Stimulated activated CD4-positive, alpha-beta T cell treated with anti-CD3 and anti-CD28 coated beads, Interleukin-1b, Interleukin-23, amount 100 ng/mL, for 48 hours (primary cell): ENCODE measurements at places on chromosomes 13 and 19.
A peak's percentile ranks its signal among the peaks of the same experiment; 100 is the strongest.

DNA sequence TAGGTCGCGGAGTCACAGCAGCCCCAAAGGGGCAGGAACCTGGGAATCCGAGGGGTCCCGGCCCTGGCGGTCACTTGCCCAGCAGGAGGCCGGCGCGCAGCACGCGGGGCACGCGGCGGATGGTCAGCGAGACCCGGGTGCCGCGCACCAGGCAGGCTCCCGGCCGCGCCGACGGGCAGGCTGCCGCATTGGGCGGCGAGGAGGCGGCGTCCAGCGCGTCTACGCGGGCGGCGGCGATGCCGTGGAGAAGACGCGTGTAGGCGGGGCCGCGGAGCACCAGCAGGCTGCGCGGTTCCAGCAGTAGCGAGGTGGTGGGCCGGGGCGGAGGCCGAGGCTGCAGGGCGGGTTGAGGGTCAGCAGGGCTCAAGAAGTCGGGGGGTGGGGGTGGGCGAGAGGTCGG is 607 bp upstream of the SYNE4 start:
- peak; percentile 49 for DNase-seq

- no peak for DNase-seq
These were observed 19.6 kb upstream of the NFIC start for GRCh38 chr19:3346677-3347353.

GRCh38 chr13:74191410-74191809 is 57.2 kb upstream of the KLF12 start:
- no peak for DNase-seq

- no peak for DNase-seq
These were observed 251.4 kb downstream of the RGCC start for GRCh38 chr13:41708713-41709112.

DNA sequence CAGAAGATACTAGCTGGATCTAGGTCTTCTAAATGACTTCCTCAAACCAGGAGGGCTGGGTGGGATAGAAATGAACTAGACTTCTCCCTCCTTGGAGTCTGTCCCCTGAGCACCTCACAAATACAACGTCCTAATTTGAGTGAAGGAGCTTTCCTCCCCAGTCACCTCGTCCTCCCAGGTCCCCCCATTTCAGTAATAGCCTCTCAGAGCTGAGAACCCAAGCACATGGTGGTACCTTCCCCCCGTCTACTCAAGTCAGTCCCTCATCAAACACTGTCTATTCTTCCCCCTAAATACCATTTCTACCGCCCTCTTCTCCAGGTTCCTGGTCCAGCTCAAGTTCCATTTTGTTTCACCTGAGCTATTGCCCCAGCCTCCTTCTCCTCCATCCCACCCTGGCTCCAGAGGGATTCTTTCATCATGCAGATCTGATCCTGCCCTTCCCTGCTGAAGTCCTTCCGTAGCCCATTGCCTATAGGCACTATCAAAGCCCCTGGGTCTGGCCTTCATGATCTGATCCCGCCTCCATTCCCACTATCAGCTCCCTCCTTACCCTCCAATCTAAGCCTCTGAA is 5.3 kb upstream of the PRKCG start:
- no peak for DNase-seq

DNA sequence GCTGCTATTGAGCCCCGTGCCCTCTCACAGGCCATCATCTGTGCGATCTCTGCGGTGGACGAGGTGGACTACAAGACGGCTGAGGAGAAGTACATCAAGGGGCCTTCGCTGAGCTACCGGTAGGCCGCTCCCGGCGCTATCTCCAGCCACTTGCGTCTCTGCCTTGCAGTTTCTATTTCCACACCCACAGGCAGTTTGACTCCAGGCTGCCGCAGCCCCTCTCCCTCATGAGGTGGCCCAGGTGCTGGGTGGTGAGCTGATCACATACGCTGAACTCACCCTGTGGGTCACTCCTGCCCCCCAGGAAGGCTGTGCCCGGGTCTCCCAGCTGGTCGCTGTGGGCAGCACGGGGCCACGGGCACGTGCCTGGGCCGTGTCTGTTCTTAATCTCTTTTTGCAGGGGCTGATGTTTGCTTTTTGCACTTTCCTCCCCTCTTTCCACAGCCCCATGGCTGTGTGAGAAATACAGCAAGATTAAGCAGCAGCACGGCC is 10.6 kb upstream of the NDUFS7 start:
- DNase-seq, result no peak

DNA sequence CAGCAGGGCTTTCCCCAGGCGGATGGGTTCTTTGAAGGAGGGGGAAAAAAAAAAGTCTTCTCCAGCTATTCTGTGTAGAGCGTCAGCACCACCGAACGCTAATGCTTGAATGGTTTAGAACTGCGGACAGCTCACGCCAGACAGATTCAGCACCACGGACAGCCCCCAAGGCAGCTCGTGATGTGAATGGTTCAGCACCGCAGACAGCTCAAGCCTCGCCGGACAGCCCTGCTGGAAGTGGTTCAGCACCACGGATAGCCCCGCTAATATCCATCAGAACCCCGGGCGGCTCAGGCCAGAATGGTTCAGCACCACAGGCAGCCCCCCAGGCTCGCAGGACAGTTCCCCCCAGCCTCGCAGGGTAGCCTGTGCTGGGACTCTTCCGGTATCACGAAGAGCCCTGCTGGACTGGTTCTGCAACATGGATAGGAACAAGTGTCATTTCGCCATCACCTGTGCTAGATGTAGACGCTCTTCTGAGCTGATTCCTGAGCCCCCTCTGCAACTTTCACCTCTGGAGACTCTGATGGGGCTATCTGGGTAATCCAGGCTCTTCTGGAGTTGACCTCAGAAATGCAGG is 4.9 kb upstream of the SMIM17 start:
- peak; percentile 25 for DNase-seq

GRCh38 chr19:13334801-13335481 is 171.3 kb downstream of the CACNA1A start:
- DNase-seq, result no peak

DNA sequence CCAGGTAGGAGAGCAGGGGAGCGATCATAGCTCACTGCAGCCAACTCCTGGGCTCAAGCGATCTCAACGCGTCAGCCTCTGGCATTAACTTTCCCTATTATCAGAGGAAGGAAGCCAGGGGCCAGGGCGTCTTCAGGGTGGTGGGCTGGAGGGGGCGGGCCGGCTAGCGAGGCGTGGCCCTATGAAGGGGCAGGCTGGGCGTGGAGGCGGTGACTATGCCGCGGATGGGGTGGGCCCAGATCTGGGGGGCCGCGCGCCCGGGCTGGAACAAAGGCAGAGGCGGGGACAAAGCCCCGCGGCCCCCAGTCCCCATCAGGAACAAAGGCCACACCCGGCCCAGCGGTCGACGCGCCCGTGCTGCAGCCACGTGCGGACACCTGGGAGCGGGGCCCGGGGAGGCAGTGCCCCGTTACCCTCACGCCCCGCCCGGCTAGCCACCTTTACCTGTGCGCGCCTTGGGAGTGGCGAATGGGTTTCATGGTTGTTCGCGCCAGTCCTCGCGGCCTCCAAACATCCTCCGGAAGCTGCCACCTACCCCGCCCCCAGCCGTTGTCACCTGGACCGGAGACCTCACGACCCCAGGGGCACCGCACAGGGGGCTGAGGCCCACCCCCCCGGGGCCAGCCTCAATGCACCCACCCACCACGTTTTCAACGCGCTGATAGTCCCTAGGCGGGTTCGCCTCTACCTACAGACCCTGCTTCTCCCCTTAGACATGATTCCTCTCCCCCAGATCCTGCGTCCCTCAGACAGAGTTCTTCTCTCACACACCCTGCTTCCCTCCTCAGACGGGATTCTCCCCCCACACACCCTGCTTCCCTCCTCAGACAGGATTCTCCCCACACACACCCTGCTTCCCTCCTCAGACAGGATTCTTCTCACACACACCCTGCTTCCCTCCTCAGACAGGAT is 5.4 kb upstream of the TRIM28 start:
- peak; percentile 48 for DNase-seq

GRCh38 chr13:45506811-45507210 is 42.1 kb downstream of the COG3 start:
- DNase-seq, result no peak

- DNase-seq, result no peak
These were observed 502.5 kb downstream of the PCDH17 start for GRCh38 chr13:58134012-58134411.

GRCh38 chr19:48746738-48747575 is at the start of gene IZUMO1:
TSS of gene IZUMO1 (minus strand) at chr19:48746909. CDS start at chr19:48745859, 1,050 bp downstream.
- peak; percentile 60 for DNase-seq

DNA sequence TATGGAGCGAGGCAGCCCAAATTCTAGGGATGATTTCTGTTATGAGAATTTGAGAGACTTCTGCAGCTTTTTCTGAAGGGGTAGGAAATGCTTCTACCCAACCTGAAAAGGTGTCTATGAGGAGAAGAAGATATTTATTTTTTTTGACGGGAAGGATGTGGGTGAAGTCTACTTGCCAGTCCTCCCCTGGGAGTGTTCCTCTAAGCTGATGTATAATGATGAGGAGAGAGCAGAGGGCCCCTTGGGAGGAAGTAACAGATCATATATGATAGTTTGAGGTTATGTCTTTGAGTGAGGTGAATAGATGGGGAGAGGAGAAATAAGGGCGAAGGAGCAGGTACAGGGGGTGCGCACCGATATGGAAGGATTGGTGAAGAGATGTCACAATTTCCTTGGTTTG is 910.6 kb upstream of the SLITRK5 start:
- DNase-seq, result no peak

GRCh38 chr19:49869009-49869483 is 1.7 kb upstream of the PNKP start:
- DNase-seq, result no peak

DNA sequence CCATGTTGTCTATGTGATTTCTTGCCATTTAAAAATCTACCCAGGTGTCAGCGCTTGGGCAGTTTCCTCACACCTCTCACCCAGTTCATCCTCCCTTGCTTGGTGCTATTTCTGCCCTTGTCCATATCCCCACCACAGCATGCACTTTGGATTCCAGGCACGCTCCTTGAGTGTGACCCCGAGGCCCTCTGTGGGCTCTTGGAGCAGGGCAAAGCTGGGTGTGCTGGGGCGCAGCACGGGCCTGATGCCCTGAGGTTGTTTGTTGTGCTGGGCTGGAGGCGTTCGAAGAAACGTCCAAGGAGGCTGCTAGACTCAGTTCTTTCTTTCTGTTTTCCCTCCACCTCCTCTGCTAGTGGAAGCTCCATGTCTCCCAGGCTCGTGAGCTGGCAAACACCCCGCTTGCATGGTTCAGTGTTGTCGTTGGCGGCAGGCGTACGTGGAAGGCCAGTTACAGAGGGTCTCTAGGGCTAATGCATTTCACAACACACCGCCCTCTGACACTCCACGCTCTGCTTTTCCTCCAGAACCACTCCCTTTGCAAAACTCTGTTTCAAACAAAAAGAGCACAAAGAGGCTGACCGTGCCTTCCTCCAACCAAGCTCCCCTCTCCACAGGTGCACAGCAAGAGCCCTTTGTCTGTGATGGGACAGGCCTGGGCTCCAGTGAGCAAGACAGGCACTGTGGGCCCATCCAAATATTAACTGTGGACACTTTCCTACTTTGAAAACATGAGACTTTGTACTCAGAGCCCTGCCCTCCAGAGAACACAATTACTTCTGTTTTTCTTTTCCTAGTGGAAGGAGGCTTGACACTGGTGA is 117.7 kb upstream of the GJB6 start:
- DNase-seq, result no peak

DNA sequence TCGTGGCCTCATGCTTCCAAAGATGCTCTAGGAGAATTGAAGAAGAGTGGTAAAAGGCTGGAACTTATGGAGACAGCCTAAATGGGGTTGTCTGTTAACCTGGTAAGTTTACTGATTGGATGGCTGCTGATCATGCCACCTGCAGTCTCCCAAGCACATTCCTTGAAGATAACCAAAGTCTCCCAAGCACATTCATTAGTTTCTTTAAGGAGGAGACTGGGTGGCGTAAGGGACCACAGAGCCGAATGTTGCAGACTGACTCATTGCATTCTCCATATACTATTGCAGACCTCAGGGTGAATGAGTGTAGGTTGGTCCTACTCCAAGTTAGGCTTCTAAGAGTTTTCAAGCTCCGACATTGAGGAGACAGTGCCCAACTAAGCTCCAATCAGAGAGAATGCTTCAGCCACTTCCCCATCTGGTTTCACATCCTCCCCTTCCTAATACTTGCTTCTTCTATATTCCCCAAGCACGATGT is at the start of gene IGFL3:
IGFL3 (minus strand) TSS at position 51 of the 478 bp plus-strand sequence; CDS start at position 12, 39 bp downstream.
- DNase-seq, result no peak

GRCh38 chr19:30481063-30481462 is 108.9 kb downstream of the ZNF536 start:
- DNase-seq, result no peak

DNA sequence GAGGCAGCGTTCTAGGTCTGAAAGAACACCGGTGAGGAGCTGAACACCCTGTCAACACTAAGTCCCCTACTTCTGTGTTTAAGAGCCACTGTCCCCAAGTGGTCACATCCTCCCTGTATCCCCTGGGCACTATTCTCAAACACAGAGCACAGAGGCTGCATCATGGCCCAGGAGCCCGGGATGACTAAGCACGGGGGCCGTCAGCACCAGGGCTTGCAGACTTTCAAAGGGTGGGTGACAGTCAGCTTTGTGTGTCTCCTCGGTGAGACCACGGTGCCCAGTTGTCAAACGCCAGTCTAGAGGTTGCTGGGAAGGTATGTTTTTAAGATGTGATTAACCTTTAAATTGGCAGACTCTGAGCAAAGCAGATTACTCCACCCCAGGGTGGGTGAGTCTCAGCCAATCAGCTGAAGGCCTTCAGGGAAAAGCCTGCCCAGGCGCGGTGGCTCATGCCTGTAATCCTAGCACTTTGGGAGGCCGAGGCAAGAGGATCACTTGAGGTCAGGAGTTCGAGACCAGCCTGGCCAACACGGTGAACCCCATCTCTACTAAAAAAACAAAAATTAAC is 8.0 kb downstream of the MAP2K2 start:
- DNase-seq, result peak; percentile 25

DNA sequence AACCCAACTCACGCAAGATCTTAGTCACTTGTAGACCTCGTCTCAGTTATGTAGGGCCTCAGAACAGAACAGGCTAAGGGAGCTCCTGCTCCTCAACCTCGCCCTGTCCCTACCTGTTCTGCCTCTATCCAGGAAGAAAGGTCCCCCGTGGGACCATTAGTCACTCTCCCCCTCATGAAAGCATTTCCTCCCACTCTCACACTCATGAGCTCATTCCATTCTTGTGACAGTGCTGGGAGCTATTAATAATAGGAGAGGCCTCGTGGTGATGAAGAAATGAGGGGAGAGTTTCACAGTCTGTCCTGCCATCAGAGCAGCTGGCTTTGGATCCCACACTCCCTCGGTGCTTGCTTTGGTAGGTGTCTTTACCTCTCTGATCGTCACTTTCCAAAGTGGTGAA is 10.2 kb downstream of the PPP2R1A start:
- no peak for DNase-seq

- DNase-seq, result no peak
These were observed 11.1 kb downstream of the SLC44A2 start for GRCh38 chr19:10636304-10636972.

- no peak for DNase-seq
These were observed 205.1 kb downstream of the DACH1 start for GRCh38 chr13:71661921-71662320.

- no peak for DNase-seq
These were observed 4.6 kb downstream of the TCF3 start for GRCh38 chr19:1647501-1648458.

DNA sequence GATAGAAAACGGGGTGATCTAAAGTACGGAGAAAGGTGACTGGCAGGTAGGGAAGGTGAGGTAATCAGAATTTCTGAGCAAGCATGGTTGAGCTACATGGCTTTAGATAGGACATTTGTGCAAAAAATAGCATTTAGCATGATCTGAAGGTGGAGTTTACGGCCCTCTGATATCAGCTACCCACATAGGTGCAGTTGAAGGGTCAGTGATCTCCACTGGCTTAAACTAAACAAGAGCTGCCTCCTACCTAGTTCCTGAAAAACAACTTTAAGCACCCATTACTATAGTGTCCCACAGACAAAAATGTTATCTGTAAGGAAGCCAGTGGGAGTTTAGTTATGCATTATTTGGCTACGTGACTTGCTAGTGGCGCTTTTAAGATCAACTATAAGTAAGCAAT is 1.2 kb upstream of the CASP14 start:
- DNase-seq, result no peak
